Tibial nerve (tissue), 4 donors: ENCODE measurements at places on chromosomes 16 and 17.

- peak overlapping the region; percentile 13 for H3K27ac ChIP-seq
- H3K4me1 ChIP-seq = no peaks in the 10 kb centered on the region
- DNase-seq = no peak
- H3K4me3 ChIP-seq = no peak overlapping the region
These were observed 36.7 kb upstream of the ULK2 start for GRCh38 chr17:19904412-19904811.

DNA sequence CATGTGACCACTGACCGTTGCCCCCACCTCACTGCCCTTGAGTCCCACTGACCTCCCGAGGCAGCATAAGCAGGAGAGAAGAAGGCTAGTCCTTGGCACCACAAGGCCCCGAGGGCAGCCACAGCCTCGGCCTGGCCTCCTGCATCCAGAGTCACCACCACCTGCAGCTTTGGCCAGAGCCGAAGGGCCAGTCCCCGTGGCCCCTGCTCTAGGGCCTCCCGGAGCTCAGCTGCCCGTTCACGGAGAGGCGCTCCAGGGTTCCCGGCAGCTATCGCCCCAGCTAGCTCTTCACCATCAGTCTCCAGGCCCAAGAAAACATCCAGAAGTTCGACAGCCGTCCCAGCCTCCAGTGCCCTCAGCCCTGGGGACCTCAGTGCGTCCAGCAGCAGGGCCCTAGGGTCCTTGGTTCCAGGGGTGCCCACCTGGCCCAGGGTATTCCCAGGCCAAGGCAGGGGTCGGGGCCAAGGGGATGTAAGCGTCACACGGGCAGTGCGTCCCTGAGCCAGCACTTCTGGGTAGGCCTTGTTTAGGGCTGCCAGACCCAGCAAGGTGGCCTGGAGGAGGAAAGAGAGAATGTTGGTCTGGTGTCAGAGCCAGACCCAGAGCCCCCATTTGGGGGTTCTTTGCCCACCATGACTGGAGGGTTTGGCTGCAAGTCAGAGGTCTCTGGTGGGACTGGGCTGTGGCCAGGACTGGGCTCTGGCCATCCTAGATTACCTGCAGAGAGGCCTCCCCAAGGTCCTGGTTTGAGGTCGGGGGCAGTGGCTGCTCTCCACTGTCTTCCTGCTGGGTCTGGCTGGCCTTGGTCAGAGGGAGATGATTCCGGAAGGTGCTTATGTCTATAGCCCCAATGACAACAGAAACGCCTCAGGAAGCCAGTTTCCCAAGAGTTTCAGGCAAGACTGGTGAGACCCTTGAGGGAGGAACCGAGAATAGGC lies 1.8 kb downstream of the GHDC start:
- H3K36me3 ChIP-seq = peaks cover 33% of the 10 kb centered on the region
- peaks cover 14% of the 10 kb centered on the region for H3K4me1 ChIP-seq
- H3K4me3 ChIP-seq = no peak overlapping the region
- DNase-seq = no peak

DNA sequence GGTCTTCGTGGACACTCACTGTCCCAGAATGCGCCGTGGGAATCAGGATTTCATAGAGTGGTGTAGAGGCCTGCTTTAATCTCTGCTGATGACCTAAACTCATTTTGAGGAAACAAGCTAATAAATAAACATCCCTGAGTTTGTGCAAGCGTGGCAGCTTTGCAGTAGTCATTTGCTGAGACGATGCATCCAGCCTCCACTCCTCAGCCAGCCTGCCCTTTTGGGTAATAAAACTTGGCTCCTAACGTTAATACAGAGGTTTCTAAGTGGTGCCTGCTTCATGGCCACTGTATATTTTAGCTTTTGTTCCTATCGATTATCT lies 1.3 kb downstream of the DGKE start:
- H3K27ac ChIP-seq = peak overlapping the region; percentile 92
- DNase-seq = no peak
- peak overlapping the region; percentile 71 for H3K4me3 ChIP-seq

GRCh38 chr16:80323187-80323807 lies 217.5 kb upstream of the DYNLRB2 start:
- H3K27me3 ChIP-seq = no peaks in the 10 kb centered on the region
- no peaks in the 10 kb centered on the region for H3K4me1 ChIP-seq
- no peak for DNase-seq

DNA sequence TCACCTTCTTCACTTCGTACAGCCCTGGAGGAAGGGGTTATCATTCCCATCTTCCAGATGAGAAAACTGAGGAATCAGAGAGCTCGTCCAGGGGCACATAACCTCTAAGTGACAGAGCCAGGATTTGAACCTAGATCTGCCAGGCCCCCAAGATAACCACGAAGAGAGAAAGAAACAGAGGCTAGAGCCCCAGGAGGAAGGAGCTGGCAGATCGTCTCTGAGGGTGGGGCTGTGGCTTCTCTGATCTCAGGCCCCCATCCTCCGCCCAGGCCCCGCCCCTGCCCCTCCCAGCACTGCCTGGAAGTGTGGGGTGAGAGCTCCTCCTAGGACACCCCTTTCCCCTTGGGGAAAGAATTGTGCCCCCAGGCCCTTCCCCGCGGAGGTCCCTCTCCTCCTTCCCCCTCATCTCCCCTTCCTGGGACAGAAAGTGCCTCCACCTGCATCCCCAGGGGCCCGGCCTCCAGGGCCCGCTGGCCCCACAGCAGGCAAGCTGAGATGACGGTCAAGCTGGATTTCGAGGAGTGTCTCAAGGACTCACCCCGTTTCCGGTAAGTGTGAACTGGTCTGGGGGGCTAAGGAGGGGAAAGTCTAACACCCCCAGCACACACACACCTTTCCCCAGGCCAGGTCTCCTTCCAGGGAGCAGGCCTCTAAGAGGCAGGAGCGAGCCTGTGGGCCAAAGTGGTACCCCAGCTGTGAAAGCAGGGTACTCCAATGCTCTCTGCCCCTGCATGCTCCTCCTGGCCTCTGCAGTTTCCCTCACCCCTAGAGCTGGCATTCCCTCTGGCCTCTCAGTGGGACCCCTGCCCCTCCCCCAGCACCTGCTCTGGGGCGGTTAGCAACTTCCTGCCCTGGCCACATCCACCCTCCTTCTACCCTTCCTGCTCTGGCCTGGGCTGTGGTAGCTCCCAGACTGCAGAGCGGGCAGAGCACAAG lies at the start of gene ACAP1:
Gene ACAP1, plus strand, starts transcription at position 290 of the 936 bp plus-strand sequence. Its CDS starts 206 bp downstream, at position 496.
- no peak within 1 kb of the TSS for H3K4me3 ChIP-seq
- H3K36me3 ChIP-seq = no peaks in the 10 kb centered on the region
- peaks cover 57% of the 10 kb centered on the region for H3K27me3 ChIP-seq

DNA sequence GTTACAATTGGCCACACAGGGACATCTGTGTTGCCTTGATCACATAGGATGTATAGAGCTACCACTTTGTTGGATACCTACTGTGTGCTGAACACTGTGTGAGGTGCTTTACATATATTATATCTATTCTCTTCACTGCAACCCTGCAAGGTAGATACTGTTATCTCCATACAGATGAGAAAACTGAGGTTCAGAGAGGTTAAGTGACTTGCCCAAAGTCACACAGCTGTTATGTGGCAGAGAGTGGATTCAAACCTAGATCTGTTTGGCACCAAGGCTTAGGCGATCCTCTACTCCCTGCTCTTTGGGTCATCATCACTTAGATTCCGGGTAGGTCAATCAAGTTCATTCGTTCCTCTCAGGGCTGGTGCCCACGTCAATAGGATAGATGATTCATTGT lies 260.5 kb upstream of the IRX3 start:
- H3K4me3 ChIP-seq = no peak overlapping the region
- no peaks in the 10 kb centered on the region for H3K4me1 ChIP-seq
- H3K36me3 ChIP-seq = no peaks in the 10 kb centered on the region
- DNase-seq = no peak
- no peak overlapping the region for H3K27ac ChIP-seq
- peaks cover 8% of the 10 kb centered on the region for H3K27me3 ChIP-seq

DNA sequence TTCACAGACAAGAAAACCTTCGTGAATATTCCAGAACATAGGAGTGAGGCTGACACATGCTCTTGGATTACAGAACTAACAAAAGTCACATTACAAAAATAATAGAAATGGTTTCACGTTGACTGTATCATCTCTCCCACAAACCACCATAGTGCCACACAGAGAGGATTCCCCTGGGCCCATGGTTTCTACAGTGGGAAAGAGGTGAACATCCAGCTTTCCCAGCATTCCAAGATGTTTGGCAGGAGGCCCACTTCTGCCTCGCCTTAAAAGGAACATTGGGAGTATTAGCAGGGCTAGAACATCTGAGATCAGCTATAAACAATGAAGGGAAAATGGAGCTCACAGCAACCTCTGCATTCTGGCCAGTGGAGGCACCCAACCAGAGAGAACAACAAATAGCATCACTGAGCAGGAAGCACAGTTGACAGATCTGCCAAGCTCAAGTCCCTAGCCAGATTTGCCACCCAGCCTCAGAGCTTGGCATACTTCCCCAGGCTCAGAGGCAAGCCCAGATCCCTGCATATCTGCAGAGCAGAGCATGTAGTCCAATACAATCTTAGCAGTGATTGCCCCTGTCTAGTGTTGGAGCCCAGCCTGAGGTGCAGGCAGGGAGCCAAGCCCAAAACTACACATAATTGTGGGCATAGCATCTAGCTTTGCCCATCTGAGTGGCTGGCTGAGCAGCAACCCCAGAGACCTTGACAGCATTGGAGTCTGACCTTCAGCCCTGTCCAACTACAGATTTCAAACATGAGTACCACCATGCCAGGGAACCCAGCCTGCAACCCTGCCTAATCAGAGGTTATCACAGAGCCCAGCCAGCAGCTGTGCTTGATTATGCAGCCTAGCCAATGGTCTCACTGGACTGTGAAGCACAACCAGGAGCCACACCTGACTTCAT lies 260.4 kb downstream of the CEP112 start:
- no peak overlapping the region for H3K4me3 ChIP-seq
- H3K27me3 ChIP-seq = no peaks in the 10 kb centered on the region
- DNase-seq = no peak
- no peak overlapping the region for H3K27ac ChIP-seq
